Panc1 (cell line): ENCODE measurements at places on chromosomes 11 and 22.

DNA sequence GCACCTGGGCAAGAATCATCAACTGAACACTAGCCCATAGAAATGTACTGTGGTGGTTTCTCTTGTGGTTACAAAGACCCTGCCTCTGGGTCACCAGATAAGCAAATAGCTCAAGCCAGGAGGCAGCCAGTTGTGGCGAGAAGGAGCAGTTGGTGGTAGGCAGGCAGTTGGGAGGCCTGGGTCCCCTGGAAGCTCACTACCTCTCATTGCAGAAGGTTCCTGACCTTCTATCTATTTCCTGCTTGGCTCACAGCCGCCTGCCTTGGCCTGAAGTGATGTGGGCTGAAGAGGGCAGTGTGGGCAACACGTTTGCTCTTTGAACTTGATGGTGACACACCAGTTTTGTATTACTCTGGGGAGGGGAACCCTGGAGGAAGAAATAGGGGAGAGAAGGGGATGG lies 34.7 kb downstream of the NECTIN1 start:
- no peak for DNase-seq

DNA sequence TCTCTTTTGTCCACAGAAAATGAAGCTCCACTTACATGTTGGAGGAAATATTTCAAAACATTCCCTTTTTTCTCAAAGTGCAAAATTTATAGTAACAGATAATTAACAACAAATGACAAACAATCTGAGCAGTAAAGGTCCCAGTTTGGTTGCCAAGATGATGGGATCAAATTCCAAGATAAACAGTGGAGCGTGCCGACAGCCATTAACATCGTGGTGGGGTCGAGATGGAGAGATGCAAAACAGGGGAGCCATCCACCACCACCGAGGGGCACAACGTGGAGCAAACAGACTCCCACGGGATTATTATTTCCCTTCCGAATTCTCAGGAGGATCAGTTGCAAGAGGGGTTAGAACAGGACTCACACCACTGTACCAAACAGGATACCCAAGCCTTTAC lies 17.2 kb downstream of the MPPED2 start:
- no peak for DNase-seq

- no peak for DNase-seq
These were observed 59.3 kb downstream of the GGTLC2 start for GRCh38 chr22:22703715-22704114.

GRCh38 chr22:43948836-43949406 lies 6.3 kb upstream of the SAMM50 start:
- no peak for DNase-seq

DNA sequence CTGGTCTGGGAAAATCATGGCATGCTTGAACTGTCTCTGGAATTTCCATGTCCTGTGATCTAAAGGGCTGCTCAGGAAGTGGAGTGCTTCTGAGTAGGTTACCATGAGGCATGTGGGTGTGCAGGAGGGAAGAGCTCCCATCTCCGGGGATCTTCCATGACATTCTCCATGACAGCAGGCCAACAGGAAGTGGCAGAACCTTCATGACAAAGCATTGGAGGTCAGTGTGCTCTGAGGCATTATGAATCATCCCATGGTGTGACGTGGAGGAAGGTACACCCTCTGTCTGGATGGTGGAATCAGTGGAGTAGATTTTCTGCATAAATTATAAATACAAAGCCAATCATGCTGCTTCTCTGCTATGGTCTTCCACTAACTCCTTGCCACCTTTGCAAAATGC lies 139.6 kb upstream of the E2F8 start:
- DNase-seq: no peak

GRCh38 chr22:19106886-19107729 lies 15.1 kb downstream of the DGCR2 start:
- no peak for DNase-seq

- no peak for DNase-seq
These were observed 25.5 kb upstream of the NXPE4 start for GRCh38 chr11:114621072-114621471.

DNA sequence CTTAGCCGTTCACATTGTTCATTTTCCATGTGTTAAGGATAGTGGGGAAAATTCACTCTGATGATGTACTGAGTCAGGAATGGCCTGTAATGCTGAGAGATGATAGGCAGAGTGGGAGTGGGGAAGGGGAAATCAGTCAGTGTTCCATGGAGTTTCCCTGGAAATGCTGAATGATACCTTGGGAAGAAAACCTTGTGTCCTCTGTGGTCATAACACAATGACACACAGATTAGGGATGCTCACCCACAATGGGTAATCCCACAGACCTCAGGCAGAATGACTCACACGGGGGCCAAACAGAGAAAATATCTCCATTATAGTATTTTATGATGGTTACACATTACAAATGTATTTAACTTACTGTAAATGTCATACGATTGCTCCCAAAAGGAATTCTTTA lies 118.0 kb downstream of the SNX19 start:
- no peak for DNase-seq

GRCh38 chr11:78179459-78180071 lies 8.9 kb downstream of the KCTD21 start:
- no peak for DNase-seq

DNA sequence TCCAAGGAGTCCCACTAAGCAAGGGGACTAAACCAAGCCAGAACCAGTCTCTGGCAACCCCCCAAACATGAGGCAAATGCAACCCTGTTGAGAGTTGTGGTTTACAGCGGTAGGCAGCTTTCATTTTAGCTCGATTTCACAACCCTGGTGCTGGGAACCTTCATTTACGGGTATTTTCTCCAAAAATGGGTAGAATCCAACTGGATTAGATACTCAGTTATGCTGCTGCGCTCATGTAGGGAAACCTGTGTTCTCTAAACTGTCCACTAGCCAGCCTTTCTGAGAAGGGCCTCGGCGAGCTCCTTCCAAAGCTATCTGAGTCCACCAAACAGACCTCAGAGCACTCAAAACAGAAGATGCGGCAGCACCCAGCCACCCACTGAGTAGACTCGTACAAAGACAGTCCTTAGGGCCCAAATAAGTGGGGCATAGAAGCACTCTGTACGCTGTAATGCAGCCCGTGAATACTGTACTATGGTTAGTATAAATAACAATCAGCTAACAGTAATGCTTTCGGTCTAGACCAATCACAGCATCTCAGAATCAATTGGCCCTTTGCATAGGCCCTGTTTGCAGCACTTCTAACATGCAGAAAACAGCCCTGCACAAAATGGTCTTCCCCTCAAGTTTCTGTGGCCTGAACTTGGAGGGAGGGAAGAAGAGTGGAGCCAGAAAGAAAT lies 104.7 kb downstream of the ETS1 start:
- DNase-seq: no peak

- no peak for DNase-seq
These were observed 12.5 kb downstream of the RAC2 start for GRCh38 chr22:37231406-37232139.
